ENCODE measurements at places on chromosomes 3 and 15.

DNA sequence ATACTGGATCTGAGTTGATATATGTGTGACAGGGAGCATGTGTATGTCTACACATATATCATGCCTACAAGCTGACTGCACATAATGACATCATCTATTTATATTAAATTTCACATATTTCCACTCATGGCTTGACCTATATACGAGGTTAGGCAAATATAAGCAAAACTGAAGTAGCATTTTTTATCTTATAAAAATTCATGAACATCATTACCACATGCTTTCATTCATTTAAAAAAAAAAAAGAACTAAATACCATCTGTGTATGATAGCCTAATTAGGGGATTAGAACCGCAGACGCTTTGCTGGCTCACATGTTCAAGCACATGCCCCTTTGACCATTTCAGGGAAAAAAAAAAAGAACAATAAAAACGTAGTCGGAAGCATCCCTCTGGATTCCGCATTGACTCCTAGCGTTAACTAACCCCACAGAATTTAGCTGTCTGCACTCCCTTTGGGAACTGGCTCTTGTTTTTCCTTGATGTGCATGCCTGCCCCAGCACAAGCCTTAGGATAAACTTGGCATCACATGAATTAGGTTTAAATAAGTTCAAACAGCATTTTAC lies 888.4 kb downstream of the ROBO1 start:
- DNase-seq, result no peak

DNA sequence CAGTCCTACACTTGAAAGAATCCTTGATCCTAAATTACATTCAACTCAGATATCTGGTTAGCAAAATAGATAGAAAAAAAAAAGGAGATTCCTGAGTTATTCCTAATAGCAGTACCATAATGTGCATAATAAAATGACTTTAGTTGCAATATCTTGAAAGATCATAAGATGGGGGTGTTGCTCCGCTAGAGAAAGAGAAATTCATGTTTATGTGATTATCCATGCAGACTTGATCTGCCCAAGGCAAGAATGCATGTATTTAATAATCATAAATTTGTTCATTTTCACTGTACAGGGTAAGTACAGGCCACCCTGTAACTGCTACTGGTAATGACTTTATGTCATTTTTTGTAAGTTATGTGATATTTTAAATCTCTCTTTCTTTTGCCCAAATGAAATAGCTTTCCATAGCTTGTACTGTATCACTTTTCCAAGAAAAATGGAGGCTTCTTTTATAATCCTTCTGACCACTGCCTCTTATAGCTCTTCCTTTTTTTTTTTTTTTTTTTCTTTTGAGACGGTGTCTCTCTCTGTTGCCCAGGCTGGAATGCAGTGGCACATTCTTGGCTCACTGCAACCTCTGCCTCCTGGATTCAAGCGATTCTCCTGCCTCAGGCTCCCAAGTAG lies 84.6 kb downstream of the HCN4 start:
- no peak for DNase-seq

- no peak for DNase-seq
Observed at GRCh38 chr15:80415358-80415670, 11.1 kb downstream of the ARNT2 start.

DNA sequence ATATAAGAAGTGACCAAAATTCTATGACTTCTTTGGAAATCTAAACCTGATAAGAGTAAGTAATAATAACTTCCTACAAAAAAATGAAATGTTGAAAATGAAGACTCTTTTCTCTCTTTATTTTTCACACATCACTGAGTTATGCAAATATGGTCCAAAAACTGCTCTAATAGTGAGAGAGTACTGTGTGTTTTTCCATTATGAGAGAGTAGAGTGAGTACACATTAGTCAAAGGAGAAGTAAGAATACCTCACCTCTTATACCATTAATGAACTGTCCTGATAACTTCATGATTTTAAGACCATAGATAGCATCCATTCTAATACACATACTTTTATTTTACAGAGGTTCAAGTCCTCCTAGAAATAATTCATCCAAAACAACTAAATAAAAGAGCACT lies 1310.2 kb downstream of the SI start:
- no peak for DNase-seq
